ENCODE measurements at places on chromosomes 4 and X.

- no peak for DNase-seq
Observed at GRCh38 chr4:26568446-26568994, 15.4 kb upstream of the TBC1D19 start.

- no peak for DNase-seq
Observed at GRCh38 chr4:148109216-148109615, 333.0 kb downstream of the NR3C2 start.

DNA sequence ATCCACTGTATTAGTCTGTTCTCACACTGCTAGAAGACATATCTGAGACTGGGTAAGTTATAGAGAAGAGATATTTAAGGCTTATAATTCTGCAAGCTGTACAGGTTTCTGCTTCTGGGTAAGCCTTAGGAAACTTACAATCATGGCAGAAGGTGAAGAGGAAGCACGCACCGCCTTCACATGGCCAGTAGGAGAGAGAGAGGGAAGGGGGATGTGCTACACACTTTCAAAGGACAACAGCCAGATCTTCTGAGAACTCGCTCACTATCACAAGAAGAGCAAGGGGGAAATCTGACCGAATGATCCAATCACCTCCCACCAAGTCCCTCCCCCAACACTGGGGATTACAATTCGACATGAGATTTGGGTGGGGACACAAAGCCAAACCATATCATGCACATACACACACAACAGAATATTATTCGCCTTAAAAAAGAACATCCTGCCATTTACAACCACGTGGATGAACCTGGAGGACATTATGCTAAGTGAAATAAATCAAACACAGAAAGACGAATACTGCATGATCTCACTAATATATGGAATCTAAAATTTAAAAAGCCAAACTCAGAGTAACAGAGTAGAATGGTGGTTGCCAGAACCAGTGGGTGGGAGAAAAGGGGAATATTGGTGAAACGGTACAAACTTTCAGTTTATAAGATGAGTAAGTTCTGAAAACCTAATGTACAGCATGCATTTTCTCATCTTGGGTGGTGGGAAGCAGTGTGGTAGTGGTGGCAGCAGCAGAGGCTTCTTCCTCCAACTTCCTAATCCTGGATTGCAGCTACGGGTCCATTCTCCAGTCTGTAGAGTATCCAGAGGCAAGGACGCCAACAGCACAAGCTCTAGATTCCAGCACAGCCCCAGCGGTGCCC is 12.8 kb downstream of the FRYL start:
- no peak for DNase-seq

GRCh38 chr4:139311909-139312308 is 9.6 kb upstream of the NDUFC1 start:
- no peak for DNase-seq

- no peak for DNase-seq
Observed at GRCh38 chr4:3067473-3068001, 6.8 kb downstream of the HTT-AS start.

- DNase-seq, result peak; percentile 13
Observed at GRCh38 chr4:76011700-76012387, 4.5 kb upstream of the CXCL9 start.

GRCh38 chr4:108742451-108743420 is 20.1 kb downstream of the ETNPPL start:
- no peak for DNase-seq

DNA sequence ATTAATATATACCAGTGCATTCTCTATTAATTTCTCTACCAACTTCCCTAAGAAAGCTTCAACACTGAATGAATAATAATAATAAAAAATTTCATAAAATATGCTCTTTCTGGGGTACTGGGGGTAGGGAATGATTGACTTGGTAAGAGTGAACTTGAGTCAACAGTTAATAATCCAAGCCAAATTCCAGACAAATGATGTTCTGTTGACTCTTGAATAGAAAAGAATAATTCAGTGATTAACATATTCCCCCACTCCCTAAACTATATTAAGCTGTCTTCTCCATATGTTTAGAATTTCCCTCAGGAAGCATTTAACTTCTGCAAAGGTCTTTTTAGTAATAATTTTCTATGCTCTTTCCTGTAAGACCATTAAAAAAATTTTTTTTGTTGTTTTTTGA is 12.3 kb downstream of the PGRMC2 start:
- DNase-seq, result no peak

DNA sequence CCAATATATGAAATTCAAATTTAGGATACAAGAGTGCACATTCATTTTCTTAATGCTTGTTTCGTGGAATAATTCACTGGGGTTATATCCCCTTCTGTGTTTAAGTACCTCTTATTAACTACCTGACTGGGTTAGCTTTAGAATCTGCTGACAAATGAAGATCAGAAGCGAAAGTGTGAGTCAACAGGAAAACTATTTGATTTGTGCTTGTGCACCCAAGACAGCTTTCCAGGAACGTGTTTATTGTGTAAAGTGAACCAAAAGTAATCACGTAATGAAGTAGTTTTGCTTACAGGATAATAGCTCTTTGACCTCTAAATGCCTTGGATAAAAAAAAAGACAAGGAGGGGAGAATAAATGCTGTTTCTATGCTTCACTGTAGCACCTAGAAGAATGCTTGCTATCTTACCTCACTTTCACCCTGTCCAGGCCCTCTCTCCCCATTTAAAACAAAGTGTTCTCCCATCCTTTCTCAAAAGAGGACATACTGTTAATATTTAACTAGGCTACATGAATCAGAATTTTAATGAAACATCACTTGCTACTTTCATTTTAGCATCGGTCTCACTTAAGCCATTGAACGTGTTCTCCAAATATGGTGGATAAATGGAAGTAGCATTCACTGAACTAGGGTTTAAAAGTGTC is 141.9 kb downstream of the THOC2 start:
- DNase-seq, result no peak

DNA sequence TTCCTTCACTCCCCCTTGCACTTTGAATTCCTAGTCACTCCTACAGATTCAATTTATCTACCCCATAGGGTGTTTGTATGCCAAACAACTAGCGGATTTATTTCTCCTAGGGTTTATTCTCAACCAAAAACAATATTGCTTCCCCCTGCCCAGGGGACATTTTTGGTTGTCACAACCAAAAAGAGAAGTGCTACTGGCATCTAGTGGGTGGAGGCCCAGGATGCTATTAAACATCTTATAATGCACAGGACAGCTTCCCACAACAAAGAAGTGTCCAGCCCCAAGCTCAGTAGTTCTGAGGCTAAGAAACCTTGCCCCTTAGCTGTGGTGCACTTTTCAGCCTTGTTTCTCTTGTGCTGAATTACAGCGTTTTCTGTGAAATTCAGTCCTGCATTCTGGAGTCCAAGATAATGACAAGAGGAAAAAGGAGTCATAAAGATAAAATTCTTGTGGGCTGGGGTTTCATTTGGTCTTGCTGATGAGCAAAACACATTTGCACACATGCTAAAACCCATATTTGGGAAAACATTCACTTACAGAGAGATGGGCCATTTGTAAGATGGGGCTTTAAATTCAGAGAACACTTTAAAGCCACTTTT is 11.2 kb upstream of the SYTL4 start:
- no peak for DNase-seq

DNA sequence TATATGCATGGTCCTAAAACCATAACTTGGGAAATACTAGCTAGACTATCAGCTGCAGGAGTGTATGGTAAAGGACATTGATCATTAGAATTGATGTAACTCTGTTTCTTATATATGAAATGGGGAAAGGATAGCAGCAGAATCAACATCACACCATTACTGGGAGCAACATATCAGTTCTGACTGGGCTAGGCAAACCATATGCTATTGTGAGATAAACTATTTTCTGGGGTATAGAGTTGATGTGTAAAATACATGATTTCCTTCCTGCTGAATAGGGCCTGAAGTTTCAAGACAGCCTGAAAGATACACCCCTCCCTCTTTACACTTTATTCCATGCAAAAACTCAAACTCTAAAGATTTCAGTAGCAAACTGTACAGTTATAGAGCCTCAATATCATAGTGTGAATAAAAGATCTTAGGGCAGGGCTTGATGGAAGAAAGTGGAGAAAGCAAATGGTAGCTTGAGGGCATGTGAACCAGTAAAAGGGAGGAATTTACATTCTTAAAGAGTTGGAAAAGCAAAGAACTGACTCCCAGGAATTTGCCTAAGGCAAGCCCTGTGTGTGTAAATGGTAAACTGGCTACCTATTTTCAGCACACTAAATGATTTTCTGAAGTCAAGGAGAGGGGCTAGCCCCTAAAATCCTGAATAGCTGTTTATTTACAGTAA is 404.1 kb downstream of the MAPK10 start:
- DNase-seq, result no peak

GRCh38 chr4:10803713-10804343 is 119.3 kb upstream of the CLNK start:
- no peak for DNase-seq

All from SK-N-SH (cell line).